Fibroblast of lung (primary cell): ENCODE measurements at places on chromosomes 3 and 15. TPM values are rescaled to one million over a fixed set of nuclear protein-coding genes. Genes with fewer than 3 reads are reported as not detected.

GOLGA8O gene
- 0.77 and 0.99 TPM in 2 replicates for total RNA-seq

HRG gene
- total RNA-seq = not detected in 2 replicates

CHDH gene
- 0.77 and 0.83 TPM in 2 replicates for total RNA-seq

DNA sequence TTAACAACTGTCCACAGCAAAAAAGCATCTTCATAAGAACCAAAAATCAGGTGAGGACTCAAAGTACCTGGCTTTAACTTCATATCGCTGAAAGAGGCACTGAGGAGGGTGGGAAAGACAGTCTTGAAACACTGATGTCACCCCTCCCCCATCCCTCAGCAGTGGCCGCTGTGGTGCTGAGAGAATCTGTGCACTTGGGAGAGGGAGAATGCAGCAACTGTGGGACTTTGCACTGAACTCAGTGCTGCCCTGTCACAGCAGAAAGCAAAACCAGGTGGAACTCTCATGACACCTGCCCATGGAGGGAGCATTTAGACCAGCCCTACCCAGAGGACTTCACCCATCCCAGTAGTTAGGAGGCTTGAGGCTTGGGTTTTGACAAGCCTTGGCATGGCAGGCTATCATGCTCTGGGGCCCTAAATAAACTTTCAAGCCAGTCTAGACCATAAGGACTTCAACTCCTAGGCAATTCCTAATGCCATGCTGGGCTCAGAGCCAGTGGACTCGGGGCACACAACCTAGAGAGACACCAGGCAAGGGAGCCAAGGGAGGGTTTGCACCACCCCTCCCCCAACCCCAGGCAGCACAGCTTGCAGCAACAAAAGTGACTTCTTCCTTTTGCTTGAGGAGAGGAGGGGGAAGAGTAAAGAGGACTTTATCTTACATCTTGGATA, 6.1 kb upstream of the ZSCAN2 start:
- H3K4me1 ChIP-seq = no peaks in the 10 kb centered on the region
- no peak for DNase-seq
- peaks cover 7% of the 10 kb centered on the region for H3K27me3 ChIP-seq
- no peaks in the 10 kb centered on the region for H3K36me3 ChIP-seq
- no peak overlapping the region for H3K4me3 ChIP-seq

DNA sequence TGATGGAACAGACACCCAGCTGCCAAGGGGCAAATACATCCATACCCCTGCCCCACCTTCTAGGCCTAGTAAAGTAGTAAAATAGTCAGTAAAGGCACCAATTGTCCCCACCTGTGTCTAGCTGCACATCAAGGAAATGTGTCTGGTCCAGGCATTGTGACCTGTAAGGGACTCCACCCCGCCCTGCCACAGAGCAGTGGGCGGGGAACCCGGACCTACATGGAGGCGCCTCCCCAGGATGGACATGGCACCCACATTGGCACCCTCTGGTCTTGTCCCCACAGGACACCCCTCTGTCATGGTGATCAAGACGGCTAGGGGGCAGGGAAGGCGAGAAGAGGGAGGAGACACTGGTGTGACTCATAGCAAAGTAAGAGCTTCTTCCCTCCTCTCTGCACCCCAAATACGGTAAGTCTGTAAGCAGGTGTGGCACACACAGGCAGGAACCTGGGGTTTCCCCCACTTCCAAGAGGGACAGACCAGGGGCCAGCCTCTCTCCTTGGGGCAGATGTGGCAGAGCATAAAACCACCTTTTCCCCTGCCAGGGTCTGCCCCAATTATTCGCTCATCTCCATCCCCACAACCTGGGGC, 13.5 kb upstream of the LINGO1 start:
- no peaks in the 10 kb centered on the region for H3K36me3 ChIP-seq
- H3K4me1 ChIP-seq = no peaks in the 10 kb centered on the region
- H3K27ac ChIP-seq = no peak overlapping the region
- H3K27me3 ChIP-seq = peaks cover 2% of the 10 kb centered on the region
- H3K4me3 ChIP-seq = no peak overlapping the region

- H3K27ac ChIP-seq = no peak overlapping the region
- no peak overlapping the region for H3K4me3 ChIP-seq
- H3K4me1 ChIP-seq = no peaks in the 10 kb centered on the region
- H3K27me3 ChIP-seq = no peaks in the 10 kb centered on the region
- H3K36me3 ChIP-seq = no peaks in the 10 kb centered on the region
These were observed 56.4 kb downstream of the NEO1 start for GRCh38 chr15:73108676-73109075.

DNA sequence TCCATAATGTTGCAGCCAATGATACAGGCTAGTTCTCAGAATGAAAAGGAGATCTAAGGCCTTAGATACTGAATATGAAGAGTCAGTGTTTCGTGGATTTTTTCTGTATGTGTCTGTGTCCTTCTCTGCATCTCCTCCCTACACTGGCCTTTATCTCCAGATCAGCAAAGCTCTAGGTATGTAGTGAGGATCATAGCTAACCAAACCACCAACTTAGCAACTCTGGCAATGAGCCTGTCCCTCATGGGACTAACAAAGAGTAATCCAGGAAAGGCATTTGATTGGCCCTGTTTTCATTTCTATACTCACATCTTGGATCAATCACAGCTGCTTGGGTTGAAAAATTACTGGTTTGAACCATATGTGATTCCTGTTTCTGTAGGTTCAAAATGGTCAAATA, 18.6 kb upstream of the CNTN3 start:
- no peak for DNase-seq
- H3K27me3 ChIP-seq = no peaks in the 10 kb centered on the region
- H3K4me1 ChIP-seq = no peaks in the 10 kb centered on the region
- no peak overlapping the region for H3K4me3 ChIP-seq
- H3K27ac ChIP-seq = no peak overlapping the region
- H3K36me3 ChIP-seq = no peaks in the 10 kb centered on the region

DNA sequence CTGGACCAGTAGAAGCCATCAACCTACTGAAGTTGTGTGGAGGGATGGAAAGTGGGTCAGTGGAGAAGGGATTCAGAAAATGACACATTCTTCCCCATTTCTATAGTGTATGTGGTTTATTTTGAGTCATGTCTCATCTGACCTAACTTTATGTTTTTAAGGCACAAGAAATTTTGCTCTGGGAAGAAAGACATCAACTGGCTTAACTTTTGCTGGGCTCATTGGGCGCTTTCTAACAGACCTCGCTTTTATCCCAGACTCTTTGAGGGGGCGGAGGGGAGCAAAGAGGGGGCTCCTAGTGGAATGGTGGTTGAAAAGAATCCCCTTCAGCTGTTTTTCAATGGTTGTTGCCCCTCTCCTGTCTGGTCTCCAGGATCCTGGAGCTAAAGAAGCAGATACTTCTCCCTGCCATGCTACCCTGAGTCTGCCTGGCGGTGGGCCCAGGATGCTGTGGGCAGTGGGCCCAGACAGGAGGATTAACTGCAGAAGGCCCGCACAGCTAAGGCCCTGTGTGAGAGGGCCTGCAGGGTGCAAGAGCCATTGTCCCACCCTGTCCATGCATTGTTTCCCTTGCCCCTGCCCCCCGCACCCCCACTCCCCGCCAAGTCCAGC, 14.5 kb downstream of the CSRNP1 start:
- no peak for DNase-seq
- H3K4me1 ChIP-seq = no peaks in the 10 kb centered on the region
- H3K4me3 ChIP-seq = no peak overlapping the region
- peaks cover 14% of the 10 kb centered on the region for H3K36me3 ChIP-seq
- H3K27me3 ChIP-seq = no peaks in the 10 kb centered on the region
- no peak overlapping the region for H3K27ac ChIP-seq

GRCh38 chr3:151303751-151304150, 12.9 kb downstream of the GPR87 start:
- no peak overlapping the region for H3K27ac ChIP-seq
- no peak for DNase-seq
- no peaks in the 10 kb centered on the region for H3K36me3 ChIP-seq
- no peak overlapping the region for H3K4me3 ChIP-seq
- H3K4me1 ChIP-seq = peaks cover 28% of the 10 kb centered on the region

GRCh38 chr3:8887435-8888300, 75.6 kb downstream of the RAD18 start:
- DNase-seq = no peak
- H3K4me3 ChIP-seq = no peak overlapping the region
- no peaks in the 10 kb centered on the region for H3K27me3 ChIP-seq
- H3K27ac ChIP-seq = peak overlapping the region; percentile 46

DNA sequence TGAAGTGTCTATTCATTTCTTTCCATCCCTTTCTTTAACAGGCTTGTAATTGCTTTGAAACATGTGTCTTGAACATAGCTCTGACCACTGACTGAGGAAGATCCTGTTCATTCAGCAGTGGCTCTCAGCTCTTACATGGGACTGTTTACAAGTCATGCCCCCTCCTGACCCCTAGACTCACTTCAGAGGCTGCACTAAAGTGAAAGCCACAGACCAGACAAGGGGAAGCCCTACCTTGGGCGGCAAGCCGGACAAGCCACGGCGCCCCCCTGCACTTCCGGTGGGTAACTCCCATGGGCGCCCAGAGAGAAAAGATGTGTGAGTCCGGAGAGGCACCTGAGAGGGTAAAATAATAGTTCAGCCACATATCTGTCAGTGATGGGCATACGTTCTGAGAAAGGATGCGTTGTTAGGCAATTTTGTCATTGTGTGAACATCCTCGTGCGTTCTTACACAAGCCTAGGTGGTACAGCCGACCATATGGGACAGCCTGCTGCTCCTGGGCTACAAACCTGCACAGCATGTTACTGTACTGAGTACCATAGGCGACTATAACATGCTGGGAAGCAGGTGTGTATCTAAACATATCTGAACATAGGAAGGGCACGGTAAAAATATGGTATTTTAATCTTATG, 116.2 kb downstream of the CHSY1 start:
- no peaks in the 10 kb centered on the region for H3K27me3 ChIP-seq
- no peak overlapping the region for H3K27ac ChIP-seq
- no peak overlapping the region for H3K4me3 ChIP-seq
- no peak for DNase-seq
- H3K36me3 ChIP-seq = no peaks in the 10 kb centered on the region
- no peaks in the 10 kb centered on the region for H3K4me1 ChIP-seq

DNA sequence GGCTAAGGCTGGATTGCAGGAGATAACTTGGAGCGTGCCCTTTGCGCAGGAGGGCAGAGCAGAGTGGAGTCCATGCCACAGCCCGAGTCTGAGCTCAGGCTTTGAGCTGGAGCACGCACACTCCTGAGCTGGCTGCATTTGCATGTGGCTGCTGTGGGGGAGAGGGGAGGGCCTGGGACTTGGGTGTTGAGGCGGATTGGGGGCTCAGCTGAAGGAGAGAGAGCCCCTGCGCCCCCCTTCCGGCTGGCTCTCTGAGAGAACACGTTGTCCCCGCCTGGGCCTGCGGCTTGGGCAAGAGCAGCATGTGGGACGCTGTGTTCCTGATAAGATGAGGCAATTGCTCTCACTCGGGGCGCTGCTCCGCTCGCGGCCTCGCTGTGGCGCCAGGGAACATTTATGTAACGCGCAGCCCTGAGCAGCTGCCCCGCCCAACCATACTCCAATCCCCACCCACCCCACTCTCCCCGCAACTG, 39.1 kb downstream of the KLF13 start:
- peak; percentile 93 for DNase-seq
- H3K27me3 ChIP-seq = no peaks in the 10 kb centered on the region
- H3K27ac ChIP-seq = no peak overlapping the region
- no peaks in the 10 kb centered on the region for H3K36me3 ChIP-seq
